Gastrocnemius medialis (tissue), 4 donors: ENCODE measurements at places on chromosomes 1 and 21. TPM values are rescaled to one million over a fixed set of nuclear protein-coding genes. Genes with fewer than 3 reads are reported as not detected.
A peak's percentile ranks its signal among the peaks of the same experiment; 100 is the strongest.

Gene LCE1B
- total RNA-seq = not detected

Gene KCNE2
- not detected for total RNA-seq

Gene CYP4A11
- 0.91 TPM for total RNA-seq

- no peak for DNase-seq
- H3K27me3 ChIP-seq = no peaks in the 10 kb centered on the region
- no peak overlapping the region for H3K4me3 ChIP-seq
- no peaks in the 10 kb centered on the region for H3K36me3 ChIP-seq
- H3K27ac ChIP-seq = no peak overlapping the region
Observed at GRCh38 chr1:14827870-14828269, 229.4 kb downstream of the KAZN start.

GRCh38 chr1:91611483-91611917, 110.8 kb downstream of the CDC7 start:
- H3K4me1 ChIP-seq = no peaks in the 10 kb centered on the region
- H3K27me3 ChIP-seq = no peaks in the 10 kb centered on the region

DNA sequence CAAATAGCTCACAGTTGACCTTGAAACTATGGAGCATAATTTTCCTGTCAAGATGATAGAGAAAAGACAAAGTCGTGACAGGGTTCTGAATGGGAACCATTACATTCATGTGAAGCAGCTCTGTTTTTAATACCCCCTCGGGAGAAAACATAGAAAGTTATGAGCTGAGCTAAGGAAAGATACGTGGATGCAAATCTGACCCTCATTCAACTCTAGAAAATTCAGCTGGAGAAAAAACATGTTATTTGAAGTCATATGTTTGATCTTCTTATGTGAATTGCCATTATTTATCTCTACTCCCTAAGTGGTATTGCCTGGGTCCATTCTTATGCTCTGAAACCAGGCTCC, 48.0 kb upstream of the LRRC52 start:
- peaks cover 4% of the 10 kb centered on the region for H3K4me1 ChIP-seq
- H3K27me3 ChIP-seq = no peaks in the 10 kb centered on the region
- no peak overlapping the region for H3K4me3 ChIP-seq
- no peak for DNase-seq
- no peak overlapping the region for H3K27ac ChIP-seq

GRCh38 chr1:53406551-53407235, 52.5 kb upstream of the DMRTB1 start:
- H3K27me3 ChIP-seq = peaks cover 9% of the 10 kb centered on the region
- no peak for DNase-seq
- H3K4me3 ChIP-seq = no peak overlapping the region
- no peaks in the 10 kb centered on the region for H3K4me1 ChIP-seq

DNA sequence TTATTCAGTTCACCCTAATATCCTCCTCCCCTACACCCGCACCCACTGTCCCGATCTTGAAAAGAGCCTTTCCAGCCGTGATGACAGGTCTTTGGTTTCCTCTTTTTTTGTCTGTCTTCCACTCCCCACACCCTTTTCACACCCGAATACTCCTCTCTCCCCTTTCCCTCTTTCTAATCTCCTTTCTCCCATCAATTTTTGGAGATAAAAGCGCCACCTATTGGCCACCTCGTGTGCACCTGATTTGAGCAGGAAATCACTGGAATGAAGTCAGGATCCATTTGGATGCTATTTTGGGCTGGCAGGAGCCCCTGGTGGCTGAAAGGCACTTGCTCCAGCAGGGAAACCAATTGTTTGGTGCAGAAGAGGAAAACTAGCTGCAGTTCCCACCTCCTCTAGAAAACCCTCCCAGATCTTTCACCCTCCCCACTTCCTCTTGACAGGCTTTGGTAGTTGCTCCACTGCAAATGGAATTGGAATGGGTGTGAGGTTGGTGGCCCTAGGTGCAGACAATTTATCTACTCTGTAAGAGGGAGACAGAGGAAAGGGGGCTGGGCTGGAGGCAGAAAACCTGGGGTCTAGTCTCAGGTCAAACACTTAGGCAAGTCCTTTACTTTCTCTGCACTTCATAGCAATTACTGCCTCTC, 8.4 kb downstream of the FOXE3 start:
- DNase-seq = no peak
- H3K4me3 ChIP-seq = no peak overlapping the region
- H3K27ac ChIP-seq = no peak overlapping the region
- H3K36me3 ChIP-seq = no peaks in the 10 kb centered on the region

- H3K27me3 ChIP-seq = no peaks in the 10 kb centered on the region
- H3K27ac ChIP-seq = no peak overlapping the region
- H3K4me3 ChIP-seq = no peak overlapping the region
- H3K4me1 ChIP-seq = no peaks in the 10 kb centered on the region
- H3K36me3 ChIP-seq = no peaks in the 10 kb centered on the region
Observed at GRCh38 chr1:245094092-245094491, 60.7 kb upstream of the KIF26B start.

- H3K27ac ChIP-seq = no peak overlapping the region
- H3K27me3 ChIP-seq = no peaks in the 10 kb centered on the region
- no peak for DNase-seq
Observed at GRCh38 chr1:56522680-56523079, 56.7 kb downstream of the PLPP3 start.

GRCh38 chr1:197680311-197680710, 95.0 kb downstream of the DENND1B start:
- no peak overlapping the region for H3K4me3 ChIP-seq
- peaks cover 6% of the 10 kb centered on the region for H3K4me1 ChIP-seq
- no peaks in the 10 kb centered on the region for H3K36me3 ChIP-seq
- DNase-seq = no peak
- no peak overlapping the region for H3K27ac ChIP-seq
- H3K27me3 ChIP-seq = no peaks in the 10 kb centered on the region

DNA sequence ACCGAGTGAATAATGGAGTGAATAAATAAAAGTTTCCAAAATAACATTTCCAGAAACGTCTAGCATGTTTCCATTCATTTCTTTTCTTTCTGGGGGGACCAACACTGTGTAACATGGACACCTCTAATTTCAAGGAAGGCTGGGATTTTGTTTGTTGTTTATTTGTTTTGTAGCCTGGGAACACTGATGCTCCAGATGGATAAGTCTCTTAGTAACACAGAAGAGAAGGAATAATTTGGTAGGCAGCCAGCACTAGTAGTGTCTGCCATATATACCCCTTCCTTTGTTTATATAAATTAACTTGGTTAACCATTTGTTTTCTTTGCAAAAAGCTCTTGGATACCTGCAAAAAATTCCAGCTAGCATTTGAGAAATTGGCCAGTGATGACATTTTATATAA, 411.4 kb upstream of the DEPDC1 start:
- H3K36me3 ChIP-seq = no peaks in the 10 kb centered on the region
- H3K4me1 ChIP-seq = no peaks in the 10 kb centered on the region
- DNase-seq = no peak
- no peaks in the 10 kb centered on the region for H3K27me3 ChIP-seq
- no peak overlapping the region for H3K27ac ChIP-seq
- H3K4me3 ChIP-seq = no peak overlapping the region

DNA sequence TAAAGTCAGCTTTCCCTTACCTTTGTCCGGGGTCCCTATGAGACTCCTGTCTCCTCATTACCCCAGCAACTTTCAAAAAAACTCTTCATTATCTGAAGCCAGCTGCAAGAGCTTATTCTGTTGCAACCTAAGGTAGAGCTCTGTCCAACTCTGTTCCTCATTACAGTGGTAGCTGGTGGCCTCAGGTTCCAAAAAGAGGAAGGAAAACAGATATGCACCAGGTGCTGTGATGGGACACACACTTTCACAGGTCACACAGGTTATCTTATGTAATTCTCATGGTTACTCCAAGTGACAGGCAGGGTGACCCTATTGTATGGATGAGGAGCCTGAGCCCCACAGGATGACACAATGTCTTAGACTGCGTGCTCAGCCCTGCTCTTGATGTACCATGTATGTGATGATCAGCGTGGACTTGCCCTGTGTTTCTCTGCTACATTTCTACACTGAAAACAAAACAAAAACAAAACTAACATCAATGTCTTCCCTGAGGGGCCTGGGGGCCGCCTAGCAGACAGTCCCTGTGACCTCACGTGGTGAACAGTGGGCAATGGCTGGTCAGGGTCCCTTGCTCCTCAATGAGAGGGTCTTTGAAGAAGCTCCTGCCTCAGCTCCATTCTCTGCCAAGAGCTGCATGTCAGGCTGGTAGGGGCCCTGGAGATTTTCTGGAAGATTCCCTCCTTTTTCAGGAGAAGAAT, 9.7 kb upstream of the TENT5C start:
- H3K4me1 ChIP-seq = peaks cover 45% of the 10 kb centered on the region
- H3K36me3 ChIP-seq = no peaks in the 10 kb centered on the region
- peak; percentile 9 for DNase-seq
- no peaks in the 10 kb centered on the region for H3K27me3 ChIP-seq
- H3K27ac ChIP-seq = no peak overlapping the region
- no peak overlapping the region for H3K4me3 ChIP-seq

DNA sequence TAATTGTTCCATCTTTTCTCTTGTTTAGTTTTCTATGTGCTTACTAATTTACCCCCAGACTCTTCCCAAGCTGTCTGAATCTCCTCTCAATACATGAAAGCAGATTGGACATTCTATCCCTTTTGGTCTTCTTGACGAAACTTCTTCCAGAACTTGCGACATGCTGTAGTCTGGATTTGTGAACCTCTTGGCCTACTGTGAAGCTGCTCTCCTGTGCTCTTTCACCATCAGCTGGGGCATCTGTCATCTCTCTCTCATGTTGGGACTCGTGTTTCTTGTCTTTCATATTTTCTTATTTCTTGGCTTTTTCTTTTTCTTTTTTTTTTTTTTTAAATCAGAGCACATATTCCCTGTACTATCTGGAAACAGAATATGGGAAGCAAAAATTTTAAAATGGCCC, 6.8 kb downstream of the CPT2 start:
- no peaks in the 10 kb centered on the region for H3K36me3 ChIP-seq
- H3K27me3 ChIP-seq = no peaks in the 10 kb centered on the region
- DNase-seq = no peak
- no peak overlapping the region for H3K27ac ChIP-seq
- no peak overlapping the region for H3K4me3 ChIP-seq
- H3K4me1 ChIP-seq = peaks cover 8% of the 10 kb centered on the region

DNA sequence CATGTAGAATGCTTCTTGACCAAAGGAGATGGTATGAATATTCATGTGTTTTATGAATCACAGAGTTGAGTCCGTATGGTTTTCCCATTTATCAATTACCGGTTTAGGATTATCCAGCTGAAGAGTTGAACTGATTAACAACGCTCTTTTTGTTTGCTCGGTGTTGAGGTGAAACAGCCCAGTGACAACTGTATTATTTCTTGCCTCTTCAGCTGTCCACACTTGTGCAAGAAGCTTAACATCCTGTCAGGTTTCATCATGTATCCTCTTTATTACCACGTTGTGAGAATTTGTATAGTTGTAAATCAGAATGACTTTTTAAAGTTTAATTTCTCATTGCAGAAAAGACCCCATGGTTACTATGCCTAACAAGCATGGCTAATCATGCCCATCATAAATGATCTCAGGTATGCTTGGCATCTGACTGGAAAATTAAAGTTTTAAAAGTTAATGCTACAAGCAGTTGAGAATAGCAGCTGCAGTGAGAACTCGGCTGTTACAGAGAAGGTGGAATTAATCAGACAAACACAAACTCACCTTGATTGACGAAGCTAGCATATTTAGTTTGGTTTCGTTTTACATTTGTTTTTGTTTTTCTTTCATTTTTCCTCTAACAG, 563.2 kb upstream of the ADGRL2 start:
- H3K27me3 ChIP-seq = no peaks in the 10 kb centered on the region
- no peak for DNase-seq
- H3K36me3 ChIP-seq = no peaks in the 10 kb centered on the region
- peaks cover 3% of the 10 kb centered on the region for H3K4me1 ChIP-seq
- peak overlapping the region; percentile 16 for H3K4me3 ChIP-seq
- H3K27ac ChIP-seq = no peak overlapping the region

DNA sequence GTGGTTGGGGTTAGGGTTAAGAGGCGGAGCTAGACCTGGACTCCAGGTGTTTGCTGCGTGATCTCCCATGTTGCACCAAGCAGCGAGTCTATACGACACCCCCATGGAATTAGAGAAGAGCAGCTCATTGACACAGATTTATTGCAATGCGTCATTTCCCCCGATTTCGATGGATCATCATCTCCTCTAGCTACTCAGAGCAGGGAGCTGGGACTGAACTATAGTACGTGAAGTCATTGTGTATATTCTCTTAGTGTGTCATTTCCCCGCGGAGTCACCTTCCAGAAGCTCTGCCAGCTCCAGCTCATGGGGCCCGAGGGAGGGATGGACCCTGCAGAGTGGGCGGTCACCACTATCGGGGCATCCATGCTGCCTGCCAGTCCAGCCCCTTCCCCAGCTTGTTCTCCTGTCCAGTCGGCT, 7.5 kb upstream of the C2CD2 start:
- no peaks in the 10 kb centered on the region for H3K36me3 ChIP-seq
- peaks cover 22% of the 10 kb centered on the region for H3K4me1 ChIP-seq
- DNase-seq = no peak
- H3K27ac ChIP-seq = no peak overlapping the region

DNA sequence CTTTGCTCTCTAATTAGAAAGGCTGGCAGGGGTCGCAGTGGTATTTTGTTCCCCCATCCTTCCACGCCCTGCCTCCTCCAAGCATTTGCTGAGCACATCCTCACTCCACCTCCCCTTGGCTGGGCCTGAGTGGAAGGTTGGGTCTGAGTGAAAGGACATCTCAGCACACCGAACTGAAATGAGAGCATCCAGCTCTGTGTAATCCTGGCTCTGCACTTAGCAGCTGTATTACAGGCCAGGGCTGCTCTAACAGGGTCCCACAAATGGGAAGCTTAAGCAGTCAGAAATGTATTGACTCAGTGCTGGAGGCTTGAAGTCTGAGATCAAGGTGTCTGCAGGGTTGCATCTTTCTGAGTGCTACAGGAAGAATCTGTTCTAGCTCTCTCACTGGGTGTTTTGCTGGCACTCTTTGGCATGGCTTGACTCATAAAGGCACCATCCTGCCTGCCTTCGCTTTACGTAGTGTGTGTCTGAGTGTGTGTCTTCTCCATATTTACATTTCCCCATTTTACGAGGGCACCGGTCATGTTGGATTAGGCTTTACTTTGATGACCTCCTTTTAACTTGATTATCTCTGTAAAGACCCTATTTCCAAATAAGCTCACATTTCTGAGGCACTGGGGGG, 48.5 kb upstream of the IGSF21 start:
- peaks cover 31% of the 10 kb centered on the region for H3K27me3 ChIP-seq
- no peak overlapping the region for H3K27ac ChIP-seq
- H3K36me3 ChIP-seq = no peaks in the 10 kb centered on the region
- no peak overlapping the region for H3K4me3 ChIP-seq
- H3K4me1 ChIP-seq = no peaks in the 10 kb centered on the region
- no peak for DNase-seq

- no peaks in the 10 kb centered on the region for H3K27me3 ChIP-seq
- no peaks in the 10 kb centered on the region for H3K36me3 ChIP-seq
- no peak overlapping the region for H3K4me3 ChIP-seq
- peaks cover 5% of the 10 kb centered on the region for H3K4me1 ChIP-seq
Observed at GRCh38 chr1:25361901-25362300, 23.8 kb downstream of the TMEM50A start.

GRCh38 chr1:44484155-44484688, 79.2 kb downstream of the RNF220 start:
- no peaks in the 10 kb centered on the region for H3K36me3 ChIP-seq
- peak overlapping the region; percentile 76 for H3K27ac ChIP-seq
- no peak for DNase-seq
- H3K4me3 ChIP-seq = no peak overlapping the region
